SK-N-DZ (cell line): ENCODE measurements at places on chromosomes 7 and 10.
A peak's percentile ranks its signal among the peaks of the same experiment; 100 is the strongest.

DNA sequence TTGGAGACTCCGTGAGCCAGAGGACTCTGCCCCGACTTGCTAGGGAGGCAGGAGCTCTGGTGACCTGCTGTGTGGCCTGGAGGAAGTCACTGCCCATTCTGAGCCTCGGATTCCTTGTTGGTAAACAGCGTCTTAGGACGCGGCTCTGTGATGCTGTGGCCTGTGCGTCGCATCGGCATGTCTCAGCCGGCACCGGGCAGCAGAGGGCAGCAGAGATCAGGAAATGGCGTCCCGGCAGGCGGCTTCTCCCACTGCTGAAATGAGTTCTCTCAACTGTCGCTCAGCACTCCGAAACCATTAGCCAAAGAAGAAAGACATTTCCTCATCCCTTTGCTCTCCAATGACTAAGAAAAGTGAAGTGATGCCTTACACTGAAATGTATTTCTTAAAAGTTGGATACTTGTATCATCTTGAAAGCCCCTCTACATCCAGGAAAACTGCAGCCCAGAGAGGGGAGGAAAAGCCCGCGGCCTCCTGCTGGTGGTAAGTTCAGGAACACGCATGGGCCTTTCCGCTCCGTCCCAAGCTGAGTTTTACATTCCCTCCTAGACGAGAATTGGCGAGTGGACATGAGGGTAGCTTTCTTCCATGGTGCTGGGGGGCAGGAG lies 91.7 kb downstream of the WDR11 start:
- peak; percentile 79 for DNase-seq

- no peak for DNase-seq
These were observed 55.3 kb upstream of the INPP5A start for GRCh38 chr10:132482090-132482800.

DNA sequence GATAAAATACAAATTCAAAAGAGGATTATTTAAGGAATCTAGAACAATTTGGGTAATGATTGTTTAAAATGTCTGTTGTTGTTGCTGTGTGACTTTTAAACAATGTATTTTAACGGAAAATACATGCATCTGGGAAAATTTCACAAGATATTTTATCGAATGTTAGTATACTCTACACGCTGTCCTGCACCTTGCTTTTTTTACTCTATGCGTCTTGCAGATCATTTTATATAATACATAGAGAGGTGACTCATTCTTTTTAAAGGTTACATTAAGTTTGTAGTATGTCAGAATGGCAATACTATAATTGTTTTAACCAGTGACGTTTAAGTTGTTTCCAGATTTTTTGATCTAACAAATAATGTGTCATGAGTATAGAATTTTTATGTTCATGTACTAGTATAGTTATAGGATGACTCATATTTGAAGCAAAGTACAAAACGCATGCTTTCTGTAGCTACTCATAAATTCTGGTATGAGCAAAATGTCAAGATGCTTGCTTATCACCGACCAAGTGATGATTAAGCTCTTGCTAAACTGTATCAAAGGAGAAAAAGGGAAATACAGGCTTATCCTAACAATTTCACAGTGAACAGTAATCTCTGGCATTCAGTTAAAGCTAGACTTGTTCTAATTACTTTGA lies 4.9 kb downstream of the DKK1 start:
- no peak for DNase-seq

DNA sequence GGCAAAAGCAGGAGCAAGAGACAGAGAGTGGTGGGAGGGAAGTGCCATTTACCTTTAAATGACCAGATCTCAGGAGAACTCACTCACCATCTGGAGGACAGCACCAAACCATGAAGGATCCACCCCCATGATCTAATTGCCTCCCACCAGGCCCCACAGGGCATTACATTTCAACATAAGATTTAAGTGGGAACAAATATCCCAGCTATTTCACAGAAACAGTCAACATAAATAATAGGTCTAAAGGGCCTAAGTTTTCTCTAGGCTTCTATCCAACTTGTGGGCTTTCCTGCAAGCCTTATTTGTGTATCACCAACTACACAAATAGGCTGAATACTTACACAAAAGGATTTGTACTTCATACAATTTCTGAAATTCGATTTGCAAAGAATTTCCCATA lies 196.8 kb upstream of the POT1 start:
- DNase-seq, result peak; percentile 28

- DNase-seq, result no peak
These were observed 226.9 kb upstream of the SHH start for GRCh38 chr7:156039194-156039593.

DNA sequence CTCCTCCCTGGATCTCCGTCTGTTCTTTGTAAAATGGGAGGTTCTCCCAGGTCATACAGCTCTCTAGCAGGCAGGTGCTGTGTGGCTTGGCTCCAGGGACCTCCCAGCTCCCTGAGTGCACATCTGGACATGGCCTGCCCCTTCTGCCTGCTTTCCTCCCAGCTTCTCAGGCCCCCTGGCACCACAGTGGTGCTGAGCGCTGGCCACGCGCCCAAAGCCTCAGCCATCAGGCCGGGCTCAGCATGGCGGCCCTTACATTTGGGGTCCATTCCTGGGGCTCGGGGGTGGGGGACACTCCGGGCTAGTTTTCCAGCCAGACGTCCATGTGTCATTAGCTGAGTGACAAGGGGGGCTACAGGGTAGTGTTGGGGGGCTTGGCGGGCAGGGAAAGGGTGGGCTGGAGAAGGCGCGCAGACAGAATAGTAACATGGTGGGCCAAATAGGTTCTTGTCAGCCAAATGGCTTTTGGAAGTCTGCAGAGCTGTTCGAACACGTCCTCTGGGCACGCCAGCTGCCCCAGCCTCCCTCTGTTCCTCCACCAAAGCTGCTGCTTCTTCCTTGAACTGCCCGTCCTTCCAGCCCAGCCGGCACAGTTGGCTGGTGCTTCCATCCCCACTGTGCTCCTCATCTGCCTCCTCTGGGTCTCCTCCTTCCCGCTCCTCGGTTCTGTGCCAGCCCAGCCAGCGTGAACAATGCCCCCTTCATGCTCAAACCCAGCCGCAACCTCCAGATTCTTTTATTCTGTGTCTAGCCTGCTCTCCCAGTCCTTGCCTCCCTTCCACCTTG lies 65.9 kb downstream of the GOLGA7B start:
- DNase-seq, result no peak

- peak; percentile 86 for DNase-seq
These were observed at the start of gene RHOBTB1 for GRCh38 chr10:60944058-60944909. RHOBTB1 (minus strand) TSS chr10:60944185; CDS start chr10:60911542, 32,643 bp downstream.

GRCh38 chr10:11505639-11506038 lies 105.8 kb downstream of the USP6NL start:
- DNase-seq, result no peak

- peak; percentile 22 for DNase-seq
These were observed 244.4 kb downstream of the ZWINT start for GRCh38 chr10:56116684-56117083.

DNA sequence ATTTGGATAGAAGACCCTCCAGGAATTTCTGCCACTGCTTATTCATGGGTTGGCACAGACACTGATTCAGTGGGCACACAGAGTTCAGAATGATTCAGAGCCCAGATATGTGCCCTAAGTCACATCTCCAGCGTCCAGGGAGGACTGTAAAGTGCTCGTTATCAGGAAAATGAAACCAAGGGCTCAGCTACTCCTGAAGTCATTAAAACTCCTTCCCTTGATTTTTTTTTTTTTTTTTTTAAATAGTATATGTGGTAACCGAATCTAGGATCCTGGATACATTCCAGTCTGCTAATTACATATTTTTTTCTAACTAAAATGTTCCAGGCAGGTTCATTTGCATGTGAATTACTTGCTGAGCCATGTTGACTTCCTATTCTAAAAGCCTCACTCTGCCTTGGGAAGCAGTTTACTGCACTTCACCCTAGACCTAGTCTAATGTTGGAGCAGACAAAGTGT lies 34.7 kb downstream of the MET start:
- DNase-seq, result no peak

- DNase-seq, result peak; percentile 28
These were observed 620 bp downstream of the SLK start for GRCh38 chr10:103967448-103968071.
